Endothelial cell (in vitro differentiated cells): ENCODE measurements at places on chromosomes 5 and 9. TPM values are rescaled to one million over a fixed set of nuclear protein-coding genes. Genes with fewer than 3 reads are reported as not detected.

- H3K27ac ChIP-seq: no peak overlapping the region
- no peak for DNase-seq
- H3K36me3 ChIP-seq: no peaks in the 10 kb centered on the region
Measured at GRCh38 chr5:146815411-146815810, 63.1 kb downstream of the PPP2R2B start.

- peaks cover 4% of the 10 kb centered on the region for H3K36me3 ChIP-seq
- H3K27me3 ChIP-seq: peaks cover 3% of the 10 kb centered on the region
- no peak overlapping the region for H3K4me3 ChIP-seq
- DNase-seq: no peak
Measured at GRCh38 chr5:170619869-170620268, 116.0 kb downstream of the KCNIP1 start.

The BTNL3 gene
- 0.36 TPM for total RNA-seq

The C9orf50 gene
- not detected for total RNA-seq

The LCN9 gene
- not detected for total RNA-seq

The BHMT gene
- not detected for total RNA-seq
